Activated naive CD4-positive, alpha-beta T cell (primary cell): ENCODE measurements at places on chromosomes 1 and 21.

DNA sequence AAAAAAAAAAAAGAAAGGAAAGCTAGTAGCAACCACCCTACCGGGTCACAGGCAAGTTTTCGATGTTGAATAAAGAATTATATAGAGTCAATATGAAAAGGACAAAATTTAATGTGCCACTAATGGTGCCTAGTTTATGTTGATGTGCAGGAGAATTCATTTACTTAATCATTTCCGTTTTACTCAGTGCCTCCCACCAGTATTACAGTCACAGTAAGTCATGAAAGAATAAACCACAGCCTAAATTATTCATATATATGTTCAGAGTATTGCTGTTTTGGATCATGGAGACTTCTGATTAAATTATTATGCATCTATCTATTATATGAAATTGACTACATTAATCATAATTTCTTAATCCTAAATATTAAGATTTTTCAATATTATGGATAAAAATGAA, 35.3 kb downstream of the FNBP1L start:
- no peak for DNase-seq

DNA sequence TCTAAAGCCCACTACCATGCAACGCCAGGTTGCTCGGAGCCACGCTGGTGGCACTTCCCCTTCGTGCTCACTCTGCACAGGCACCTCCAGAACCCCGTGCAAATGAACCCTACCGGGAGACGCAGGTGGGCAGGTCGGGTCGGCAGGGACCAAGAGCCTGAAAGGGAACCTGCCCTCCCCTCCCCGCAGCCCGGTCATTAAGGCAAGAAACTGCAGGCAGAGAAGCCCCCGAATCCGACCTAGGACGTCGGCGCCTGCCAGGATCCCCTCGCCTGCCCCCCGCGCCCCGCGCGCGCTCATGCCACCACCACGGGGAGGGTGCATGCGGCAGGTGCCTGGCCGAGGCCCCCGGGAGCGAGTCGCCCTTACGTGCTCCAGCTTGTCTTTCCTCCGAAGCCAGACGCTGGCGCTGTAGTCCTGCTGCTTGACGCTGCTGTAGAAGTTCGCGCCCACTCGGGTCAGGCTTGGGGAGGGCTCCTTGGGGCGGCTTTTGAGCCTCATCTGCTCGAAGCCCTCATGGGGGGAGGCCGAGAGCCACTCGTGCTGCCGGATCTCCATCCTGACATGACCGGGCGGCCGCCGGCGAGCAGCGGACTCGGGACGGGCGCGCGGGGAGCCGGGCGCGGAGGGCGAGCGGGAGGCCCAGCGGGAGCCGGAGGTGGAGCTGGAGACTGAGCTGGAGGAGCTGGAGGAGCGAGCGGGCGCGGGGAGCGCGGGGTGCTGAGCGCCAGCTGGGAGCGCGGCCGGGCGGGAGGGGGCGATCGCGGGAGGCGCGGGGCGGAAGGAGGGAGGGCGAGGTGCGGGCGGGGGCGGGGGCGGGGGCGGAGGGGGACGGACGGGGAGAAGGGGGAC, 552 bp downstream of the PLD5 start:
- no peak for DNase-seq

DNA sequence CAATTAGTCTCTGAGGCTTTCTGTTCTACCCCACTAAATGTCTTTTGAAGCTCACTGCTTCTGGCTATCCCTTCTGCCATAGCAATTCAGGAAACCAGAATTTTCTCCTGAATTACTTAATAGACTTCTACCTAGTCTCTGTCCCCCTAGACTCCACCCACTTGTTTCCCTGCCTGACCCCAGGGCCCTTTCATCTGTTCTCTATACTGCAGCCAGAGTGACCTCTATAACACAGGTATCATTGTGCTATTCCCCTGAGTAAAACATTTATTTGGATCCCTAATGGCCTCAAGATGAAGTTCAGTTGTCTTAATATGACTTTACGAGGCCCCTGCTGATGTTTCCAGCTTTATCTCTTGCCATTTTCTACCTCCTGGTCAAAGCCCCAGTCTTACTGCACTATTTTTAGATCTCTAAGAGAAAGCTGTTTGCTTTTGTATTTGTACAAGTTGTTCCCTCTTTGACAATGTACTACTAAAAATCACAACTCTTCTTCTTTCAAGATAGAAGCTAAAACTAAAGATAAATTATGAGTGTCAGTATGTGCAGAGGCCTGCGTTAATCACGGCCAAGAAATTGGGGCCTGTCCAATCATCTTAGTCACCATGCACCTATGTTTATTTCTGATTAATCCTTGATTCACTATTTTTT, 54.5 kb downstream of the ATP1B1 start:
- DNase-seq: no peak

GRCh38 chr1:162250004-162250730, 126.5 kb downstream of the SPATA46 start:
- DNase-seq: no peak

DNA sequence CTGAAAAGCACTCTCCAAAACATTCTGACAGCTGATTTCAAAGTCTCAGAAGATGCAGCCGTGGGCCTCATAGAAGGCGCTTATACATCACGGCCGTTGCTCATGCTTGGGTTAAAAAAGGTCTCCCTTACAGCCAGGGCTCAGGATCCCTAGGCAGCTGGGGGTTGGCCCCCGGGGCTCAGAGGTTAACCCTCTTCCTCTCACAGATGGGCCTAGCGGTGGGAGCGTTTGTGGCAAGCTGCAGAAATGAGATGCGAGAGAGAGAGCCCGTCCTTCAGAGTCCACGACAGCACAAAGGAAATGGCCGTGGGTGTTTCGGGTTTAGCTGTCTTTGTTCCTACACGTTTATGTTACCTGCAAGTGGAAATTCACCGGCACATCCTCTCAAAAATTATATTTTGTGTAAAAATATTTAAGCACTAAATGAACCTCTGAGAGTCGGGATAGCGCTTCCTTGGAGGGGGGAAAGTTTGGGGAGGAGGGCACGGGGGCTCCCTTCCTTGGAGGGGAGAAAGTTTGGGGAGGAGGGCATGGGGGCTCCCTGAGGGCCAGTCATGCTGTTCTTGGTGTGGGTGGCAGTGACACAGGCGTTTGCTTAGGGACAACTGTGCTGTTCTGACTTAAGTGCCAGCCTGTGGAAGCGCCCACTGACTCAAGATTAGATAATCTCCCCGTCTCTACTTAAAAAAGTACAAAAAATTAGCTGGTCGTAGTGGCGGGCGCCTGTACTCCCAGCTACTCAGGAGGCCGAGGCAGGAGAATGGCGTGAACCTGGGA, 20.5 kb upstream of the PRDM15 start:
- no peak for DNase-seq
